ENCODE measurements at places on chromosomes 16 and 17.

- DNase-seq = no peak
Measured at GRCh38 chr16:51154271-51155171, 3.5 kb upstream of the SALL1 start.

DNA sequence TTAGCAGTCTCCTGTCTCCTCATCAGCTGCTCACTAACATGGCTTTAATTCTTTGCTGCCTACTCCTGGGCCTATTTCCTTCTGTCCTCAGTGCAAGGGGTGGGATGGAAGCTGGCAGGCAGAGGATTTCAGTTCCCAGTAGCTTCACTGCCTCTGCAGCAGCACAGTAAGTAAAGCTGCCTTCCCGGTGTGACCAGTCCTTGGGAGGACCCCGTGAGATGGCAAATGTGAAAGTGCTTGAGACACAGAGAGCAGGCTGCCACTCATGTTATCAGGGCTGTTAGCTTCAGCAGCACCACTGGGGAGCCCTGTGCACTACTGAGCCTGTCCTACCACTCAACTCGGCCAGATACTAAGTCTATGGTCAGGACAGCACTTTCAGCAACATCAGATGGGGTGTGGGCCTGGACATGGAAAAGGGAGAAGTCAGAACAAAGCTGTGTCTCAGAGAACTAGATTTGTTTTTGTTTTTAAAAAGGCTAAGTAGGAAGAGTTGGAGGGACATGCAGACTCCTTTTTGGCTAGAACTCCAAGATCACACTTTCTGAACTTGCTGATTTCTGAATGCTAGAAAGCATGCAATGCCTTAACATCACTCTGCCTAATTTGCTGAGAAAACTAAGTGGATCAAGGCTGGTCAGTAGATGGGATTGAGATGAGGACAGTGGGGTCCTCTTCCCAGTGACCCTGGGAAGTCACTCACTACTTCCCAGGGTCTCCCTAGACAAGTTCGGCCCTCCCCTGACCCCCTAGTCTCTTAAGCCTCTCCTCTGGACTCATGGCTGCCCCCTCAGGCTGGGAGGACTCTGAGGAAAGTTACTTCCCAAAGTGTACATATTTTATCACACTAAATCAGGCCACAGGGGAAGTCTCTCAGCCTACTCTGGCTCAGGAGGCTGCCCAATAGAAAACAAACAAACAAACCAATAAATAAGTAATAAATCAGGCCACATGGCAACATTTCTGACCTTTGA, 1.1 kb downstream of the ACSF2 start:
- DNase-seq = peak; percentile 72

- no peak for DNase-seq
Measured at GRCh38 chr16:47604306-47604705, 143.2 kb downstream of the PHKB start.

DNA sequence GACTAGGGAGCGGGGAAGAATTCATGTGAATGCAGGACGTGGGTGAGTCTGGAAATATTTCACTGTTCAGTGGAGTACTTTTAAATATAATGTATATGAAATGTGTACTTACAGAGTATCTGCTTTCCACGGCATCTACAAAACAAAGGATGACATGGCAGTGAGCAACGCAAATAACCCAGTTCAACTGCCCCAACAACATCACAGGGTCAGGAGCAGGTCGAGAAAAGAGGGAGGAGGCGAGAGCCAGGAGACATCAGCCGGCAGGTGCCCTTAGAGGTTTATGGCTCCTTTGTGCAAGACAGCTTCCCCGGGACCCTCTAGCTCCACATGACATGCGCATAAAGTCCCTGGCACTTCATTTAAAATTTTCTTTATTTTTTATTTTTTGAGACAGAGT, 61.1 kb downstream of the PECAM1 start:
- no peak for DNase-seq

GRCh38 chr17:34902831-34903547, 58.3 kb downstream of the CCT6B start:
- no peak for DNase-seq

- DNase-seq = no peak
Measured at GRCh38 chr17:64345689-64346376, 44.8 kb downstream of the PECAM1 start.

- DNase-seq = no peak
Measured at GRCh38 chr16:5722116-5722619, 624.6 kb upstream of the EEF2KMT start.

DNA sequence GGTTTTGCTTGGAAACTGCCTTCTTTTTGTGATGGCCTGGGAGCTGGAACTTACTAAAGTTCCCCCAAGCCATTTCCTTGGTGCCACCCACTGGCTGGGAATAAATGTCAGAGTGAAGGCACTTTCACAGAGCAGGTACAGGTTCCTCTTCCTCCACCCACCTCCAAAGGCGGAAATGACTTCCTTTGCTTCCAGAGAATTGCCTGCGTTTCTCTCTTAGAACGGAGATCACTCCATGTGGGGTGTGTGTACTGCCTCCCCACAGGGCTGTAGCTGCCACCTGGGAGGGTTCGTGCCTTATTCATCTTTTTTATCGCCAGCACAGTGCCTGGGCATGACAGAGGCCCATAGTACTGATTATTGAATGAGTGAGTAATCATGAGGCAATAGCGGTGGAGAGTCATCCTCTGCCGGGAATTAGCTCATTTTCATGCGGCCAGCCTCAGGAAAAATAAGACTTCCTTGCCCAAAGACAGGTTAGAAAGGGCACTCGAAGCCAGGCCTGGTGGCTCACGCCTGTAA, 32.2 kb upstream of the HAS3 start:
- no peak for DNase-seq

DNA sequence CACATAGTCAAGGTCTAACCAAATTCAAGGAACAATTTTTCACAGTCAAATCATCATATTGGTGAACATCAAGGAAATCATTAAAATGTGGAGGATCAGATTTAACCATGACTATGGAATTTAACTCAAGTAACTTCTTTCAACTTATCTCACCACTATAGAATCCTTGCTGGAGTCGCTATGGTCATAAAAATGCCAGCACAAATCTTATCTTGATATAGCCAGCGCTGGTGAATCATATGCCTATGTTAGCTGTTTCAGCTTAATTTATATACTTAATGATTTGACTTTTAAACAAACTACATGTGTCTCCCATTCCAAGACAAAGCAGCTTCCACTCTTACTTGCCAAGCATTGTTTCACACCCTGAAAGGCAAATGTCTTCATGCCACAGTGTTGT, 416.4 kb downstream of the CDH11 start:
- no peak for DNase-seq

GRCh38 chr17:46738544-46738943, 79.9 kb downstream of the WNT3 start:
- DNase-seq = no peak

DNA sequence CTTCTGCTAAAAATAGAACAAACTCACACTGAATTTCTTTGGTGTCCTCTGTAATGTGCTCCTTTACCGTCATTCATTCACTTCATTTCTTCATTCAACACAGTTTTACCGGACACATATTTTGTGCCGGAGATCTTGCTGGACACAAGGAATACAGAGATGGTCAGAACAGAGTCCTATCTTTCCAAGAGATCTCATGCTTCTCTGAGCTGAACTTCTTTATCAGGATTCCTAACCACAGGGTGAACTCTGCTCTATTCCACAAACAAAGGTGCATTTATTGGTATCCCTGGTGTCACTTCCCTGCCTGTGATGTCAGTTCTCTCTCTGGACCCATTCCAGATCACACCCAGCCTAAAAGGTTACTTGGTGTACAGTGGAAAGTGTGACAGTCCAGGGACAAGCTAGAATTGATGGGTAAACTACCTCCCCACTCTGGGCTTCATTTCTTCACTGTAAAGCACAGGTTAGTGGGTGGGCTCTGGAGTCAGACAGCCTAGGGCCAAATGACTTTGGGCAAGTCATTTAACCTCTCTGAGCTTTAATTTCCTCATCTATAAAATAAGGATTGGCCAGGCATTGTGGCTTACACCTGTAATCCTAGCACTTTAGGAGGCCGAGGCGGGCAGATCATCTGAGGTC, 4.2 kb downstream of the IFI35 start:
- DNase-seq = no peak

DNA sequence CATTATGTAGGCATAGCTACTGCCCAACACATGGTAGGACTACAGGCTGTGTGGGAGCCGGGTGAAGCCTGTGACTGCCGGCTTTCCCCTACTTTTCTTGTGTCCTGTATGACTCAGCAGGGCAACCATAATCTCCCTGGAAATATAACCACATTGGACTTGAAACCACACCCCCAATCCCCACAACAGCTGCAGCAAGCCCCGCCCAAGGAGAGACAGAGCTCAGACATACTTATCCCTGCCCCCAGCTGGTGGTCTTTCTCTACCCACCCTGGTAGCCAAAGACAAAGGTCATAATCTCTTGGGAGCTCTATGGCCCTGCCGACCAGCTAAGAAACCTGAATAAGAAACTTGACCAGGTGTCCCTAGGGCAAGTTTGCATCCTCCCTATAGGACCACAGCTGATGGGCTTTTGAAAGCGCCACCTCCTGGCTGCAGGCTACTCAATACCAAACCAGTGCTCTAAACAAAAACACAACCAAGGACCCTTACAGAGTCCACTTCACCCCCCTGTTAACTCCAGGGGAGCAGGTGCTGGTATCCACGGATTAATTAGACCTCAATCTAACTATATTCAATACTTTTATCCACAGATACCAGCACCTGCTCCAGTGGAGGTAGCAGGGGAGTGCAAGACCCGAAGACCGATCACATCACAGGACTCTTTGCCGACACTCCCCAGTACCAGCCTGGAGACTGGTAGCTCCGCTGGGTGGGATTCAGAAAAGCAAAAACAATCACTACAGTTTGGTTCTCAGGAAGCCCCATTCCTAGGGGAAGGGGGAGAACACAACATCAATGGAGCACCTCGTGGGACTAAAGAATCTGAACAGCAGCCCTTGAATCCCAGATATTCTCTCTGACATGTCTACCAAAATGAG, 91.2 kb downstream of the IRX5 start:
- DNase-seq = no peak

DNA sequence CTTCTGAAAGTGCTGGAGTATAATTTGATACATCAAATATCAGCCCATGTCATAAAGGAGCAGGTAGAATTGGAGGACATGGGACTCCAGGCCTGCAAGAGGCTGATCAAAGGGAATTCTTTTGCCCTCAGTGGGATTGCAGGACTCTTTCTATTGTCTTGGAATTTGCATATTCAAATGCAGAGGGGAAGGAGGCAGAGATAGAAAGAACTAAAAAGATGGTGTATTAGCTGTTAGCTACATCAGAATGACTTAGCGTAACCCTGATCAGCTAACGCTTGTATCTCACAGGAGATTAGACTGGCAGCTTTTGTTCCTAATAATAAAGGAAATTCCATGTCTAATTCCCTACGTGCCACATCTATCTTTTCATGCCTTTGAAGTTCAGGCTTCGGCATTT, 1014.7 kb upstream of the RBFOX1 start:
- DNase-seq = no peak

DNA sequence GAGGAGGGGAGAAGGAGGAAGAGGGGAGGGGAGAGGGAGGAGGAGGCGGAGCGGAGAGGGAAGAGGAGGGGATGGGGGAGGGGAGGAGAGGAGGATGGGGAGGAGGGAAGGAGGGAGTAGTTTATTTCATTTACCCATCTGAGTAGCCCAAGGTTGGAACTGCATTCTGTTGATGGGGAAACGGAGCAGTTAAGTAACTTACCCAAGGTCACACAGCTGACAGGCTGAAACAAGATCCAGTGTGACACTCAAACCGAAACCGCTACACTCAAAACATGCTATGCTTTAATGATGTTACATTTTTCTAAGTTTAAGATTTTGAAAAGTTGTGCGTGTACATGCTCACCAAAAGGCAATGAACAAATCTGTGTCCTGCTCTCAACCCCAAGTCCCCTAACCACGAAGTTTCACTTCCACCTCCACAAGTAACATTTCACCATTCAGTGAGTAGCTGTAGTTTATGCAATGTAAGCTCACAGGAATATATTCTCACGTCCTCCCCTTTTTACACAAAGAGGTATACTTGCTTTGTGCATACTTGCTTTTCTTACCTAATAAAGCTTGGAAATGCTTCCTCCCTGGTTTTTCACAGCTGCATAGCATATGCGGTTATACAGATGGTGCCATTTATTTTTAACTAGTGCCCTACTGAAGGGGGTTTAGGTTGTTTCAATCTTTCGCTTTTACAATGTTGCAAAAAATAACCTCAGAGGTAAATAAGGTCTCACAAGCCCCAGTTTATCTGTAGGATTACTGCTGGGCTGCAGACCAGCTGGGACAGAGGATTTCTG, 275.3 kb downstream of the PARN start:
- DNase-seq = peak; percentile 94

DNA sequence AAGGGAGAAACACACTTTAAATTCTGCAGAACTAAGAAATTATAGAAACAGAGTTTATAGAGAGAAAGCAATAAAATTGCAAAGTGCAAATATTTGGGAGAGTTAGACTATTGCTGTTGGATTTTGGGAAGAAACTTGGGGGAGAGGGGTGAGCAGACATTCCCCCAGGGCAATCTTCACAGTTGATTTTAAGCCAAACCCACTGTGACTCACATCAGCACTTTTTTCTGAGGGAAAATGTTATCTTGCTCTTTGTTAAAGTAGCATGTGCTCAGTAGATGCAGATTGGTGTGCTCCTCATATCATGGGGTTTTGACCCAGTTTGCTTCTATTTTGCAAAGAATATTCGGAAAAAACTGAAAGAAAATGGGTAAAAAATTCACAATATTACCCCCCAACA, 367.6 kb downstream of the CDH11 start:
- no peak for DNase-seq

All from RPMI8226 (cell line).